ENCODE measurements at places on chromosomes 11 and 22. TPM values are rescaled to one million over a fixed set of nuclear protein-coding genes. Genes with fewer than 3 reads are reported as not detected.

DNA sequence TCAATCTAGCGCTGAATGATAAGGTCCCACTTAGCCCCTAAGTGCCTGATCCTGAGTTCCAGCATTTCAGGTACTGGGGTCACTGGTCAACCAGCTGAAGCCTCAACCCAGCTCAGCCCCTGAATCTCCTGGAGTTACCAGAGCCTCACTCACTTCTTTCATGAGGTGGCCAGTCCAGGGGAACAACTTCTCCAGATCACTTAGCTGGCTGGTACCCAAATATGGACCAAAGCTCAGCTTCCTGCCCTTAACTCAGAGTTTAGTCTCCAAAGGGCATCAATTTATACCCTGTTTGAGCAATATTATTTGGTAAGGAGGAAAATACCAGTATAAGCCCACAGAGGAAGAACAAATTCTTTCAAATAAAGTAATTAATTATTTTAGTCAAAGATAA is 105.6 kb downstream of the SLC1A2 start:
- DNase-seq: no peak

DNA sequence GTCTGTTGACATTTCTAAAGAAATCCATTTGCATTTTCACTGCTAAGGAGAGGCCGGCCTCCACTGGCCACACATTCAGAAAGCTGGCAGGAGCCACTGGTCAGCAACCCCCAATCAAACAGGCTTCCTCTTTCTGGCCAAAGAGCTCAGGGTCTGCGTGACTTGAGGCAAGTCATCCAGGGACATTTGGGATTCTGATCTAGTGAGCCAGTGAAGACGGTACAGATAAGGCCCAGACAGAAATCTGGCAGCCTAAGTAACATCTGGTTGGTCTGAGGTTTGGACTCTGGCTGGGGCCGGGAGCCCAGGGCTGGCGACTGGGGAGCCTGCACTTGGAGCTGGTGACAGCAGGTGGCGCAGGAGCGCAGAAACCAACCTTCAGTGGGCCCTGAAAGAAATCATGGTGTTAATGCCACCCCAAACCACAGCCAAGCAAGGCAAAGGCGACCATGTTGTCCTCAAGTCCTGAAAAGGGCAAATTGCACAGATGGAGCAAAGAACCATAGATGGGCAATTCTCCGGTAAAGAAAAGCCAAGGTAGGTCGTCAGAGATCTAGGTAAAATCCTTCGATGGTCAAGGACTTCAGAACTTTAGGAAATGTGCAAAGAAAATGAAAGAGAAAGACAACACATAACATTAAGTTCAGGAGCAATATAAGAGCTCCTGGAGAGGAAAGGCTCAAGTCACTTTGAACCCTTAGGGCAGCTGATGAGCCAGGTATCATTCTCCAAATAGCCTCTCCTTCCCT is 99.4 kb upstream of the BLID start:
- peak; percentile 47 for DNase-seq

GRCh38 chr11:71311928-71312510 is 59.6 kb upstream of the SHANK2 start:
- DNase-seq: no peak

DNA sequence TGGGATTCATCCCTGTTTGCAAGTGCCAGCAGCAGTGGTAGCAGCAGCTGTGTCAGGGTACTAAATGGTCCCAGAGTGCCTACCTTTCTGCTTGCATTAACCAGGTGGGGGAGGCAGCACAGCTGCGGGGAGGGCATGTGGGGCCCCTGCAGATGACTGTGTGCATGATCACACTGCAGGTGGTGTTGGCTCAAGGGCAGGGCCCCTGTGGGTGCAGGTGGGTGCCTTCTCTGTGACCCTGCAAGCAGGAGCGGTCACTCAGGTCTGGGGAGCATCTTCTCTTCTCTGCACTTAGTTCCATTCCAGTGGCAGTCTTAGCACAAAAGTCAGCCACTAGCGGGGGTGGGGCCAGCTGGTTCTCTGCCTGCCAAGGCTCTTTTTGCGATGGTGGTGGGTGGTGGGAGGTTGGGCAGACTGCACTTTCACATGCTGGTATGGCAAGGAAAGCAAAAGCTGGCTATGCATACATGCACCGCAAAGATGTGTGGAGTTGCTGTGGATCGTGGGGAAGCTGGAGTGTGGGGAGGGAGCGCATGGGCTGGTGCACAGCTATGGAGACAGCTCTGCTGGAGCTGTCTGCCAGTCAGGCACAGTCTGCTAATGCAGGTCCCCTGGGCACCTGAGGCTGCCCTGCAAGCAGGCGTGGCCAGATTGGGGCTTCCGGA is 157.1 kb downstream of the DYNC2H1 start:
- no peak for DNase-seq

DNA sequence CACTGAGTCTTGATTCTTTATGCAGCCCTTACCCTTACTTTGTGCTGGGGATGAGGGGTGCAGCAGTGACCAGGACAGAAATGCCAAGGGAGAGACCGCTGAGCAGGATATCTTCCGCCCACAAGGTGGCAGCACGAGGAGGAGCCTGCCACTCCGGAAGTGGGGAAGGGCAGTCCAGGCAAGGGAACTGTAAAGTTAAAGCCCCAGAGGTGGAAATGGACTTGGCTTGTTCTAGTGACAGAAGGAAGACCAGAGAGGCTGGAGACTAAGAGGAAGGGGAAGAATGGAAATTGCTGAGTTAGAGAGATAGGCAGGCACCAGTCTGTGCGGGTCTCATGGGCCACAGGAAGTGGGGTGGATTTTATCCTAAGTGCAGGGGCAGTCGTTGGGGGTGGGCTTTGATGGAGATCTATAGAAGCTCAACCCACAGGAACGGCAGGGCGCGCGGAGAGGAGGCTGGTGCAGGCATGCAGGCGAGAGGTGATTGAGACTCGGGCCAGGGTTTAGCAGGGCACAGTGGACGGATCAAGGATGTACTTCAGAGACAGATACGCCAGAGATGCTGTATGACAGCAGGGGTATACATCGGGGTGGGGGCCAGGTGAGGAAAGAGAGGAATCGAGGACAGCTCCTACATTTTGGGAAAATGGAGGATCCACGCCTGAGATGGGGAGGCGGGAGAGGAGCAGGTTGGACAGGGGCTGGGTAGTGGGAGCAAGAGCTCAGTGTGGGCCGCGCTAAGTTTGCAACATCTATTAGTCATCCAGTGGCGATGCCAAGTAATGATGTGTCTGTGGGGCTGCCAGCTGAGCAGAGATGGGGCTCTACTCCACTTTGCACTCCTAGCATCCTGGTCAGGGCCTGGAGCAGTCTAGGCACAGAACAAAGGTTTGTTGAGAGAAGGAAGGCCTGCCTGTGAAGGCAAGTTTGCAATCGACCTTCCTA is 3.3 kb upstream of the GRK2 start:
- DNase-seq: peak; percentile 83

DNA sequence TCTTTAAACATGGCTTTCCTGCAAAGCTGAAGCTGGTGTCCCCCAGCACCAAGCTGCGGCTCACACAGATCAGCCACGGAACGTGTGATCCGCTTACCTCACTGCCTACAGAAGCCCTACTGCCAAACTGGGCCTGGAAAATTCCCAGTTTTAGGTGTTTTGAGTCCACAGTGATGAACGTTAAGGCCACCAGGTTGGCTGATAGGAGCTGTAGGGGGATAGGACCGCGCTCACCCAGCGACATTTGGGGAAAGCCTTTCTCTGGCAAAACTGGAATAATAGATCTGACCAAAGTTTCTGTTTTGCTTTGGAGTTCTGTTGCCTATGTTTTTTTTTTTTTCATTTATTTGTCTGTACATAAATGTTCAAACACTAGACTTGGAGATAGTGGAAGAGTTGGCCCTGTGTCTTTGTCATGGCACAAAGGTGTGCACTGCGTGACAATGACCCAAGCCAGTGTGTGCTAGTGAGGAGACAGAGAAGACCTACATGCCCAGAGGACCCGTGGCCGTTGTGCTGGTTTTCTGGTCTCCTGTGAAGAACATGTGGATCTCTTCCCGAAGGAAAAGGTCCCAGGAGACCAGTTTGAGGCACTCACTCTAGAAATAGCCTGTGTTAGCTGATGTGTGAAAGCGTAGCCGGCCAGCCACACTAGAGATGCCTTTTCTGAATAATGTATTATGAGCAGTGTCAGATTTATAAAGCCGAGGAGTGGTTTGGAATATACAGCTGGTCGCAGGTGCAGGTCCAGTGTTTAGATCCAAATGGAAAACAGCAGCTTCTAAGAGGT is 15.0 kb downstream of the ASPHD2 start:
- DNase-seq: no peak

GRCh38 chr22:42820045-42820763 is 36.9 kb downstream of the ARFGAP3 start:
- DNase-seq: no peak

DNA sequence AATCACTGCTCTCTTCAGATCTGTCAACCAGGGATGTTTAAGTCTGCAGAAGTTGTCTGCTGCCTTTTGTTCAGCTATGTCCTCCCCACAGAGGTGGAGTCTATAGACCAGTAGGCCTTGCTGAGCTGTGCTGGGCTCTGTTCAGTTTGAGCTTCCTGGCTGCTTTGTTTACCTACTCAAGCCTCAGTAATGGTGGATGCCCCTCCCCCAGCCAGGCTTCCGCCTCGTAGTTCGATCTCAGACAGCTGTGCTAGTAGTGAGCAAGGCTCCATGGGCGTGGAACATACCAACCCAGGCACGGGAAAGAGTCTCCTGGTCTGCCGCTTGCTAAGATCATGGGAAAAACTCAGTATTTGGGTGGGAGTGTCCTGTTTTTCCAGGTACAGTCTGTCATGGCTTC is 27.6 kb upstream of the CASP12 start:
- DNase-seq: no peak

GRCh38 chr22:40819599-40820140 is 524 bp upstream of the SLC25A17 start:
- DNase-seq: no peak

- no peak for DNase-seq
Observed at GRCh38 chr11:110471371-110471770, 41.6 kb downstream of the FDX1 start.

- DNase-seq: no peak
Observed at GRCh38 chr11:78419327-78419726, 1.7 kb upstream of the GAB2 start.

DNA sequence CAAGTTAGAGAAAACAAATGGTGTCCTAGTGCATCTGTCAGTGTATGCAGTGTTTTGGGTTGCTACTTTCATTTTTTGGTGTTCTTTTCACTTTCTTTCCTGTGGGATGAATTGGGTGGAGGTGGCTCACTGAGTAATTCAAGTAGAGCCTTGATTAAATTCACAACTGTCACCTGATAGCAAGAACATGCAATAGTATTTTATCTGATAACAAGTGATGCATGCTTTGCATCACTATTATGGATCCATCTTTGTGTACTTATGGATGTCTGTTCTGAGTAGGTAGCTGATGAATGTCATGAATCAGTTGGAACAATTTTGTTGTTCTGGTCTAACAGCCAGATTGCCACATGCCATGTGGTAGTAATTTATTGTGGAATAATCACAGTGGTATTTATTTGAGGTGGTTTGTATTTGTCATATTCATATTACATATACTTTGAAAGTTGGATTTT is 87.5 kb downstream of the DDX10 start:
- no peak for DNase-seq

GRCh38 chr11:9868641-9869040 is 204.8 kb downstream of the SWAP70 start:
- no peak for DNase-seq

- DNase-seq: peak; percentile 71
Observed at GRCh38 chr11:67118181-67118766, 789 bp upstream of the KDM2A start.

DNA sequence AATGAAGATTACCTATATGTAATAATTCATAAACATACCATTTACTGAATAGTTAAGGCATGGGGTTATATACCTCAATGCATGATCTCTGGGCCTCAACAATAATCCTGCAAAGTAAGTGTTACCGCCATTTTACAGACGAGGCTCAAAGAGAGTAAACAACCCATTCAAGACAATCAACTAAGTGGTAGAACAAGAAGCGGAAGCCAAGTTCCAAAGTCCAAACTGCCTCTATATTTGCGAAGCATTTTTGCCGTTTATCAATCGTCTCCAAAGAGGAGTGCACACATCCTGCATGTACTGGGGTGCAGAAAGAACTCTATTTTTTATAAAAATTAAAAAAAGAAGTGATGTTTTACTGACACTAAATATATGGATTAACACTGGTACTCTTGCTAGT is 27.5 kb upstream of the P4HA3 start:
- no peak for DNase-seq

DNA sequence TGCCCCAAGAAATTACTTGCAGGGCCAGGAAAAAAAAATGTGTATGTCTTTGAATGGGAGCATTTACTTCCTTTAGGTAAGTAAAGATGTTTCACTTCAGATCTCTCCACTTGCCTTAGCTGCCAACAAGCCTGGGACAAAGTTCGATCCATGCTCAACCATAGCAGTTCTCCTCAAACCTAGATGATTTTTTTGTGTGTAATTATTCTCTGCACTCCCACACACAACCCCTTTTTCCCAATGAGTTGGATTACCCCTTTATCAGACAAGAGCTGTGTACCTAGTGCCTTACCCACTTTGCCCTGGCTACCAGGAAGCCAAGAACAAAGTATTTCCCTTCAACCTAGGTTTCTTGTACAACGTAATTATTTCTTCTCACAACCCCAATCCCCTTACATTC is 35.6 kb downstream of the TPBGL start:
- no peak for DNase-seq

GRCh38 chr11:623349-623869 is 1.3 kb downstream of the CDHR5 start:
- DNase-seq: no peak

DNA sequence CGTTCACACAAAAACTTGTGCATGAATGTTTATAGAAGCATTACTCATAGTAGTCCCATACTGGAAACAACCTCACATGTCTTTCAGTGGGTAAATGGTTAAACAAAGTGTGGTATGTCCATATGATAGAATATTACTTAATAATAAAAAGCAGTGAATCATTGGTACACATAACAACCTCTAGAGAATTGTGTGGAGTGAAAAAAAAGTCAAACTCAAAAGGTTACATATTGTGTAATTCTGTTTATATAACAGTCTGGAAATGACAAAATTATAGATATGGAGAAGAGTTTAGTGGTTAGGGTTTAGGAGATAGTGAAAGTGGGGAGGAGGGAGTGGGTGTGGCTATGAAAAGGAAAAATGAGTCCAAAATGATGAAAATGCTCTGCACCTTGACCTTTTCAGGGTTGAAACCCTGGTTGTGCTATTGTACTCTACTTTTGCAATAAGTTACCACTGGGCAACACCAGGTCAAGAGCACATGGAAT is 243.4 kb upstream of the DDI1 start:
- no peak for DNase-seq

Gene CREB3L1
- not detected for total RNA-seq

Gene FXYD2
- 2.4 TPM for total RNA-seq

Gene SBF1
- 114 TPM for total RNA-seq

Gene SEPTIN3
- total RNA-seq: 4.7 TPM

Gene MARK2
- total RNA-seq: 29.0 TPM

Gene MIOX
- 5.2 TPM for total RNA-seq

Gene MMP27
- not detected for total RNA-seq

Gene MS4A4E
- total RNA-seq: not detected

All from activated T-cell treated with anti-CD3 and anti-CD28 coated beads, Interleukin-2, amount 50 U/mL, for 72 hours (primary cell).